Activated T-cell treated with anti-CD3 and anti-CD28 coated beads, Interleukin-2, amount 50 U/mL, for 1 hour (primary cell): ENCODE measurements at places on chromosomes 3 and 15.

- DNase-seq, result no peak
Measured at GRCh38 chr3:25365636-25366035, 62.4 kb upstream of the RARB start.

DNA sequence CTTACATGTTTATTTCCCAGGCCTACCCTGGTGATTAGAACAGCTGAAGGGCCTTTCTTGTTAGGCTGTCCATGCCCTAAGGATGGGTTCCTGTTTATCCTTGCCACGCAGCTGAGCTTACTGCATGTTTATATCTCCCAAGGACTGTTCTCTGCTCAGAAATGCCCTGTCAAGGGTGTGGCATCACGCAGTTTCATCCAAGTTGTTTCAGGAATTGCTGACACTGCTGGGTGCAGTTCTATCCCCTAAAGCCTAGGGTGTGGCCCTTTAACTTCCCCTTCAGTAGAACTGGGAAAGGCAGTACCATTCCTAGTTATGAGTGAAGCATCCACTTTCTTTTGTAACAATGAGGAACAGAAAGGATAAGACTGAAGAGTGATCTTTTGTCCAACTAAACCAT lies 5.0 kb downstream of the ELL3 start:
- DNase-seq, result no peak

DNA sequence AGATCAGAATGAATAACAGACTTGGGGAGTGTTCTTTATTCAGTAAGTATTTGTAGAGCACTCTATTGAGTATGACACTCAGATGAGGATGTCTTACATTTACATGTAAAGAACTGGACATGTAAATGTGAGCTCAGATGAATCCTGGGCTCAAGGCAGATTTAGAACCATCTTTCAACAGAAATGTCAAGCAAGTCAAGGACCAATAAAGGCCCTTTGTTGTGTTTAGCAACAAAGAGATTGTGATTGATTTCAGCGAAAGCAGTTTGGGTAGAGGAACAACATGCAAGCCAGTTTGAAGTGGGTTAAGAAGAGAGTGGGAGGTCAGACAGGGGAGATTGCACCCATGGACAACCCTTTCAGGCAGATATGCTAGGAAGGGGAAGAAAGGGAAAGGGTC lies 194.2 kb upstream of the DNAJC19 start:
- DNase-seq, result no peak

- DNase-seq, result no peak
Measured at GRCh38 chr15:50049871-50050270, 69.2 kb downstream of the ATP8B4 start.

DNA sequence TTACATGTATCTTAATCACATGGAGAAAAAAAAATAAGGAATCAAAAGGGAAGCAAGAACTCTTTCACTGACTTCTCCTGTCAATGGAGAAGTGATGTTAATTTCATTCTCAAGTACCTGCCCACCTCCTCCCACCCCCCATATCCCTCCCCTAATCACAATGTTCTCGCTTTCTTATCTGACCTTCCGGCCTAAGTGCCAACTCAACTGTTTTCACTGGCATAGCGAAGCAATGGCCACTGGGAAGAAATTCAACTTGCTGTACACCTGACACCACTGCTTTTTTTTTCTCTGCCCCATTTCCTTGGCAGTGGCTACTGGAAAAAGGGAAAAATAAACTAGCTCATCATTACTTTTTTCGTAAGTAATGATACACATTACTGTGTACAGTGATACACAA lies 3.8 kb downstream of the SGO1 start:
- DNase-seq, result no peak

GRCh38 chr15:61888074-61888780 lies 172.0 kb downstream of the VPS13C start:
- DNase-seq, result no peak

DNA sequence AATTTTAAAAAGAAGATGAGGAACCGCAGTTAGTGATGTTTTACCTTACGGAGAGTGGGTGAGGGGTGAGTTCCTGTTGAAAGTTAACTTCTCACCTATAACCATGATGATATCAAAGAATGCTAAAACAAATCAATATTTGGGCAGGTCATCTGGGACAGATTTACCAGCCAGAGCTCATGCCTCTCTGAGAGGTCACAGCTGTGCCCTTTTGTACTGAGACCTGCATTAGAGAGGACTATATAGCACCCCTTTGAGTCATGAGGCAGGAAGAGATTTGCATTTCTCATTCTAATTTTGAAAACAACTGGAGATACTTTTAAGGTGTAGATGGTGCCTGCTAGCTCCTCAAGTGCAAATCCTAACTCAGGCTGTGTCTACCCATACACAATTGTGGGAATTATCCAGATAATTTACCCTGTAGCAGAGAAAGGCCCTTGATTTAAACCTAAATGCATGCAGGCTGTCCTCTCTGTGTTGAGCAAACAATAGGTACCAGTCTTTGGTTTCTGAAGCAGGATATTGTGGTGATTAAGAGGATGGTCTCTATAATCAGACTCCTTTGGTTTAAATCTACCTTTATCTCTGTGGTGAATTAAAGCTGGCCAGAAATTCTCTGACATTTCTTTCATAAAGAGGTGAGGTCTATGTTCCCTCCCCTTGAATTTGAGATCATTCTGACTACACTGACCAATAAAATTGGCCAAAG lies 5.8 kb upstream of the TM4SF4 start:
- no peak for DNase-seq

DNA sequence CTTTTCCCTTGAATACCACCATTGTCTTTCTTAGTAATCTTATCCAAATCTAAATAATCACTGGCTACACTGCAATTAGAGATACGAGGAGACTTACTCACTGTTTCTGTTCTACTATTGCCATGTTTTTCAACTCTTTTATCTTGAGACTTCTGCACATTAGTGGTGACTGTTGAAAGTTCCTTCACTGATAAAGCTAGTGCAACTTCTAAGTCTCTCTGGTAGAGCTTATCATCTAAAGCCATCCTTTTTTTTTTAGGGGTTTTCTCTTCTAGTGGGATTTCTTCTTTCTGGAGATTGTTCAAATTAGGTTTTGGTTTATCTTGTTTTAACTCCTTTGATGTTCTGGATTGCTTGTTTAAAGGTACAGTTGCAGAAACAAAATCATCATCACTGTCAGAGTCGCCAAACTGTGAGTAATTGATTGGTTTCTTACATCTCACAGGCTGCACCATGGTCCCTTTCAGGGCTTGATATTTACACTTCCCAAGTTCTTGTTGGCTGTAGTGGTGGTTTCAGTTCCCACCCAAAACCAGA lies 37.7 kb downstream of the NCK1 start:
- DNase-seq, result no peak

GRCh38 chr3:17518189-17519059 lies 224.0 kb downstream of the TBC1D5 start:
- no peak for DNase-seq

DNA sequence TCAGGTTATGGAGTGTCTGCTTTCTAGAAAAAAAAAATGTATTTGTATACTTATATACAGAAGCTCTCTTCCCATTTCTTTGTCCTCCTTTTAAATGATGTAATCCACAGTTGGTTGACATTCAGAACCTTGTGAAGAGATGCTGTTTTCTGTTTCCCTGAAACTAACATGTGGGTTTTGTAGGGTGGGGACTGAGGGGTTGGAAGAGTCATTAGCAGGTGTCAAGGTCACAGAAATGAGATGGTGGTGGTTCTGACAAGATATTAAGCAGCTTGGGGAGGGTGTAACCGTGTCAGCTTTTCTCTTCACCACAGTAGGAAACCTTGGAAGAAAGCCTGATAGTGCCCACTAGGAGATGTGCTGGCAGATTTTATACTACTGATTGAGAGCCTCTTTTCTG lies 2.4 kb downstream of the RASA2 start:
- DNase-seq, result no peak

DNA sequence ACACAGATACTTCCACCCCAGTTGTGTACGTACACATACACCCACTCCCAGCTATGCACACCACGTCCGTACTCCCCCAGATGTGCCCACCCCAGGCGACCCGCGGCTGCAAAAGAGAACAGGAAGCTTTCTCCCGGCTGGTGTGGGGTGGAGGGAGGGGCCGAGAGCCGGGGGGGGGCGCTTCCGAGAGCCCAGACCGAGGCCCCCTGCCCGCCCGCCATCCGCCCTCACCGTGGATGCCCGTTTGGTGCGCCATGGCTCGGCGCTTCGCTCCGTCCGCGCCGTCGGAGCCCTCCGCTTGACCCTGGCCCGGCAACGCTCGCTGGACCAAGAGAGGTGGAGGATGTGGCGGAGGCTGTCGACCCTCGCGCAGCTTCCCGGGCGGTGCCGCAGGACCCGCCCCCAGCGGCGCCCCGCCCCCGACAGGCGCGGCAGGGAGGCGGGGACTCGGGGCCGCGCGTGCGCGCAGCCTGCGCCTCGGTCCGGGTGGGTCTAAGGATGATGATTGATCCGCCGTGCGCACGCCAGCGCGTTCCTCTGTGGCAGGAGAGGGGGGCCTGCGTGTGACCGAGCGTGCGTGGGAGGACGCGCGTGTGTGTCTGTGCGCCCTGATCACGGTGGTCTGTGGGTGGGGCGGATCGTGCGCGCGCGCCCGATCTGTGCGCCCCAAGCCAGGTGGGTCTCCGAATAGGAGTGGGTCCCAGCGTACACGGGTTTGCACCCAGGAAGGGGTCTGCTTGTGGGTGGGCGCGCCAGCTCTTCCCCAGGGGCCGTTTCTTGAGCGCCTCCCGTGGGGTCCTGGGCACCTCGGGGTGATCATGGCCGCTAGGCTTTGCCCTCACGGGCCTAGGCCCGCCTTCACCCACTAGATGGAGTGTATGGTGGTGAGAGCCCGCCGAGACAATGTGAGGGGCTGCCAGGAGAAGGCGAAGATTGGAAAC lies at the start of gene TWF2:
Gene TWF2, minus strand, starts transcription at position 398 of the 941 bp plus-strand sequence. Its CDS starts 142 bp downstream, at position 256.
- peak; percentile 91 for DNase-seq

DNA sequence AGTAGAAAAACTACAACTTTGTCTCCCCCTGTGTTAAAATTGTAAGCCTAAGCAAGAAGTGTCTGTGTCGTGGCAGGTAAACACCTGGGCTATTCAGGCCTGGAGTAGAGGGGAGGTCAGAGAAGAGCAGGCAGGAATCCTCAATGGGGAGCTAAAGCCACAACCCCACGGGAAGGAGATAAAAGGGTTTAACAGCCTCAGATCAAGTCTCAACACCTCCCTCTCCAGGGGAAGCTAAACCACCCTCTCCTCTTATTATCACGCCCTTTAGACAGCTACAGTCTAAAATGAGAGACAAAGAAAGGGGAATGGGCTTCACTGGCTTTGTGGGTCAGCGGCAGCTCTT lies 11.6 kb downstream of the ETV5 start:
- no peak for DNase-seq

GRCh38 chr3:13451301-13451673 lies 28.8 kb upstream of the HDAC11 start:
- DNase-seq, result no peak

- peak; percentile 35 for DNase-seq
Measured at GRCh38 chr3:156483961-156484787, 70.7 kb downstream of the SSR3 start.
